ENCODE measurements at places on chromosomes 6 and 20. TPM values are rescaled to one million over a fixed set of nuclear protein-coding genes. Genes with fewer than 3 reads are reported as not detected.

CLIC5 gene
- total RNA-seq = 9.4 TPM

DNA sequence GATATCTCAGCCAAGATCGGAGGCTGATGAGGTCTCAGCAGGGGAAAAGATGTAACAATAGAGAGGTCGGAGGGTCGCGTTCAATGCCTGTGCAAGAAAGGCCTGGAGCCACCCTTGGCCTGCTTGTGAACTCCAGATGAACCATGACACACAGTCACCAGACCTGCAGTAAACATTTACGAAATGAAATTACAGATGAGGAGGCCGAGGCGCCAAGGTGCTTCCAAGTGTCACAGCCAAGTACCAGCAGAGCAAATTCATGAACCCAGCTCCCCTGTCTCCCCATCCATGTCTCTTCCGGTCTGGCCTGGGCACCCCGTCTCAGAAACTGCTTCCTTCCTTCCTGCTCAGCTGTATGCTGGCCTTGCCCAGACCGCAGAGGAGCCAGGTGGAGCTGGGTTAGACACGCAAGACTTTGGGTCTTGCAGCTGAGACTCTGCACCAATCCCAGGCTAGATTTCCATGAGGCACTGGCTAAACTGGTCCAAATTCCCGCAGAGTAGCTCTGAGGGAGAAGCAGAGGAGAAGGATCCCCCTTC lies 48.1 kb downstream of the CHMP4B start:
- DNase-seq = no peak

- no peak for DNase-seq
These were observed 18.4 kb downstream of the NT5E start for GRCh38 chr6:85468326-85468725.

- DNase-seq = no peak
These were observed 68.5 kb downstream of the ELOVL5 start for GRCh38 chr6:53280207-53280606.

- DNase-seq = no peak
These were observed 101.9 kb downstream of the CDH26 start for GRCh38 chr20:60060006-60060557.

DNA sequence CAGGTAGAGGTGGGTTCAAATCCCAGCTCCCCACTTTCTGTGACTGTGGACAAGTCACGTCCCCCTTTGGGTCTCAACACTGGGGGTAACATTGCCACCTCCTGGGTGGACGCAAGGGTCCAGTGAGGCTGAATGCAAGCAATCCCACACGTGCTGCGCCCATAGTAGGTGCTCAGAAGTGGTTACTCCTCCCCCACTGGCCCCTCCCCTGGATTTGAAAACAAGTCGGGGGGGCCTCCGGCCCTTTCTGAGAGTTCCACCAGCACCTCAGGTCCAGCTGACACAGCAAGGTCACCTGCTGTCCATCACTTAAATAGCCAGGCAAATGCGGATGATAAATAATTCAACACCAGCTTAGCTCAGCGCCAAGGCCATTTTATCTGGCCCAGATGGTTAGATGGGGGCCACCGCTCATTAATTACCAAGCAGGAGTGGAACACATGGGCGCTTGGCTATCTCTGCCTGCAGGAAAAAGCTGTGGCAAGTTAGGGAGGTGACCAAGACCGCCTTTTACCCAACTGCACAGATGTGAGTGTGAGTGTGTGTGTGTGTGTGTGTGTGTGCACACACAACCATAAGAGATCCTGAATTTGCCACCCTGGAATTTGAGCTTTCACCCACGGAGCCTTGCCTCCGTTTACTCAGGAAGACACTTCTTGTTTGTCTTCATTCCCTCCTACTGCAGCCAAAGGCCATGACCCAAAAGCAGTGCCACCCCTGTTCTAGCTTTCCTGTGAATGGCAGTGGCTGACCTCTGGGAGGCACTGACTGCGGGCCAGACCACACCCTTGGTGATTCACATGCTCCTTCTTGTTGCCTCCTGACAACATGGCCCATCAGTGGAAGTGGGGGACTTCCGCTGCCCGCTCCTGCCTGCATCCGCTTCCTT lies 34.7 kb upstream of the KCNB1 start:
- no peak for DNase-seq

DNA sequence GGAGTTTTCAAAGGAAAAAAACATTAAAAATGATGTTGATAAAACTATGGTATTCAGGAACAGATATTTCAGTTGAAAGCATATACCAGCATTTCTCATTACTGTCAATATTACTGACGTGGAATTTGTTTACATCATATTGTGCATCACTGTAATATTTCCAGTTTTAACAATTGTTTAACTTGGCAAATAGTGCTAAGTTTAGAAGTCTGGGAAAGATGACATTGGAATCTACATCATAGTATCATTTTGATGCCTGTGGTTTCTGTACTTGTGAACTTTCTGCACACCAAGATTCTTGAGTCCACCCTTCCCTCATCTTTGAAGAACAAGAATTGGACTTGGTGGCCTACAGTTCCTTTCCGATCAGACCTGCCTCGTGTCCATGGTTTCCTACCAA lies 98.1 kb downstream of the RALGAPA2 start:
- DNase-seq = no peak

DNA sequence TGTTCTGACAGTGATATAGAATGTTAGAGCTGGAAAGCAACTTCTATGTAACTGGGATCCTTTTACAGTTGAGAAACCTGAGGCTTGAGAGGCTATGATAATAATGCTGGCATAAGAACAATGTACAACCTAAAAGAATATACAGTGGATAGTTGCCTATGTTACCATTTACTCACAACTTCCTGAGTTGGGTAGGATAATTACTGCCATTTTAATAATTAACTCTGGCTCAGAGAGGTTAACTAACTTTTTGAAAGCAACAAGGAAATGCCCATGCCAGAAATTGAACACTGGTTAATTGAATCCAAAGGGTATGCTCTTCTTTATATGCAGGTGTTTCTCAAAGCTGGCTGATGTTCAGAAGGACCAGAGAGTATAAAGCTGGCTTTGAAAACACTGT lies 530.7 kb upstream of the MAP3K7 start:
- DNase-seq = no peak

PLTP gene
- total RNA-seq = 689 TPM

Data from posterior vena cava (tissue), 2 donors.